Hepatic stellate cell (primary cell): ENCODE measurements at places on chromosomes 6 and 20.

DNA sequence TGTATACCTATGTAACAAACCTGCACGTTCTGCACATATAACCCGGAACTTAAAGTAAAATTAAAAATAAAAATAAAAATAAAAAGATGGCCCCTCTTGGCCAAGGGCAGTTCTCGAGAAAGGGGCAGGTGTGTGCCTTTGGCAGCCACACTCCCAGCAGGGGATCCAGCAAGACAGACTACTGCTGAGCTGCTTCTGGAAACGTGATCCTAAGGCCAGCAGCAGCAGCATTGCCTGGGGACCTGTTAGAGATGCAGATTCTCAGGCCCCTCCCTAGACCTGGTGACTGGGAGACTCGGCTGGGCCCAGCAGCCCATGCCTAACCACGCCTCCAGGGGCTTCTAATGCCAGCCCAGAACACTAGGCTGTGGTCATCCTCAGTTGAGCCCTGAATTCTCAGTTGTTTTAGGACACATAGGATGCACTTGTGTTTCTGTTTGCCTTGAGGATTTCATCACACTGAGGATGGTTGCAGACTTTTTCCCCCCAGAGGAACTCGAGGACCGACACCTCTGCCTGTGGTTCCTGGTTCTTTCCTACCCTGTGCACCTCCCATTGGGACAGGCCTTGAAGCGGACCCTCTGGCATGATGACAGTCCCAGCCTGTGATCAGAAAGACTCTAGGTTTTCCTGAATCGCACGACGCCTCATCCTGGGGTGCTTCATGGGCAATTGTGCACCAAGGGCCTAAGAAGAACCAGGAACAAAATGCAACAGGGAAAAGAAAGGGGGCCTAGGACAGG, 105.9 kb downstream of the TOX2 start:
- no peak for DNase-seq

- DNase-seq = no peak
Observed at GRCh38 chr6:16657768-16658167, 103.5 kb downstream of the ATXN1 start.

GRCh38 chr20:45163083-45163803, 11.5 kb upstream of the PI3 start:
- no peak for DNase-seq

DNA sequence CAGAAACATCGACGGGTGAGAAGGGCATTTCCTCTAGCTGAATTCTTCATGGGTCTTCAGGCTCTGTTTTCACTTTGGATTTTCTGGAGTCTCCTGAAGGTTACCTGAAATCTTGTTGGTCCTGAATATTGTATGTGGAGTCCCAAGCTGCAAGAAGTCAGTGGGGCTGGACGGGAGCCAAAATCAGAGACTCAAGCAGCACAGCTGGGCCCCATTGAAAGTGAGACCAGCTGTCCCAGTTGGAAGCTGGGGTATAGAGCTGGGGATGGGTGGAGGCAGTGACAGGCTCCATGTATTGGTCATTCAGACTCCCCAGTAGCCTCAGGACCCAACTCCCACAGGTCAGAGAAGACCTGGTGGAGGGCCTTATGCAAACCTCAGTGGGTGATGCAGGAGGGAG, 111.3 kb upstream of the MLN start:
- DNase-seq = no peak

DNA sequence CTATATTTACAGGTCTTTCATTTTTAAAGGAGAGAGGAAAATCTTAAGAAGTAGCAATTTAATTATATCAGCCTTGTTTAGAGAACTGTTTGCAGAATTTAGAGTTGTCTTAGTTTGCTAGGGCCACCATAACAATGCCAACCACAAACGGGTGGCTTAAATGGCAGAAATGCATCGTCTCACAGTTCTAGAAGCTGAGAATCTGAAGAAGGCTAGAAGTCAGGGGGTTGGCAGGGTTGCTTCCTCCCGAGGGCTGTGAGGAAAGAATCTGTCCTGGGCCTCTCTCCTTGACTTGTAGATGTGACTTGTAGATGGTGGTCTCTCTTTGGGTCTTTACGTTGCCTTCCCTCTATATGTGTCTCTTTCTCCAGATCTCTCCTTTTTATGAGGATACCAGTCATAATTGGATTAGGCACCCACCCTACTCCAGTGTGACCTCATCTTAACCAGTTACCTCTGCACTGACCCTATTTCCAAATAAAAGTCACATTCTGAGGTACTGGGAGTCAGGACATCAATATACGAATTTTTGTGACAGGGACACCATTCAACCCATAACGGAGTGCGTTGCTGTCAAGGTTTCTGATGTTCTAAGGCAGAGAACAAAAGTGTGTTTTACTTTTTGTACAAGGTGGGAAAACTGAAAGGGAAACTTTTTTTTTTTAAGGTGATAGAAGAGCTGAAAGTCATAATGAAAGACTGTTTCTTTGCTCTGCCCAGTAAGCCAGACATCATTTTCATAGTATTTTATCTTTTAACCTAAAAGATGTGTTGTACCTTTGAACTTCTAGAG, 84.4 kb downstream of the SAMD3 start:
- DNase-seq = no peak

DNA sequence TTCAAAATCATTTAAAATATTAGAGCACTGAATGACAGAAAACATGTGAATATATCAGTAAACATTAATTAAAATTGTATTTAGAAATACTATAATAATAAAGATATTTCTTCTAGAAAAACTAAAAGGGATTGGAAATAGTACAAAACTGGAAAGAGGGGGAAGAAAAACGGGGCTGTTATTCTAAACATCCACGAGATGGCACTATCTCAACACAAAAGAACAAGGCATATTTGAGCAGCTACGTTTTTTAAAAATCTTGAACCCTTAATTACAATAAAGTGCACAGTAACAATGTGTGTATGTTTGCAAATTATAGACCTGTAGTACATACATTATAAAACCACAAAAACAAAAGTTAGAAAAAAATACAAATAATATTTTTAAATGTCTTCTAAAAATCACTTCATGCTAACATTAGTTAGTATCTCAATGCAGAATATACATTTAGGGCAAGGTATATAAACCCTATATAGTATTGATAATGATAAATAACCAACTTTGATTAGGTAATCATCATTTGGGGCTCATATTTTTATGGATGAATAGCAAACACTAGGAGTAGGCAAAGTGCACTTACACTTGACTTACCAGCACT, 42.5 kb upstream of the PNISR start:
- peak; percentile 19 for DNase-seq

GRCh38 chr20:57759724-57760123, 49.9 kb upstream of the PMEPA1 start:
- DNase-seq = no peak

GRCh38 chr6:41651246-41651961, 13.1 kb downstream of the MDFI start:
- DNase-seq = no peak

DNA sequence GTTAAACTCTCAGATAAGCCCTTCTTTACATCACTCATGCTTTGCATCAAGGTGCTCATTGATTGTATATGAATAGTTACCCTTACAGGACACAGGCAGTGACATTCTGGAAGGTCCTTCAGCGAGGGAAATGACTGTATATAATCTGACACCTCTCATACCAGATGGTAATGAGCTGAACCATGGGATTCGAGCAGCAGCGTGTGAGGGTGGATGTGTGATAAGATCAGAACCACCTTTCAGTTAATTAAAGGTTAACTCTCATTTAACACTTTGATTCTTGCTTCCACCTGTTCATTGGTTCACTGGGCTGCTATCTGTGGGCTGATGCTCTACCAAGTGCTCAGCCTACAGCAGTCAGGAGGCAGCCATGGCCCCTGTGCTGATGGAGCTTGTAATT, 24.2 kb downstream of the NEDD9 start:
- no peak for DNase-seq

DNA sequence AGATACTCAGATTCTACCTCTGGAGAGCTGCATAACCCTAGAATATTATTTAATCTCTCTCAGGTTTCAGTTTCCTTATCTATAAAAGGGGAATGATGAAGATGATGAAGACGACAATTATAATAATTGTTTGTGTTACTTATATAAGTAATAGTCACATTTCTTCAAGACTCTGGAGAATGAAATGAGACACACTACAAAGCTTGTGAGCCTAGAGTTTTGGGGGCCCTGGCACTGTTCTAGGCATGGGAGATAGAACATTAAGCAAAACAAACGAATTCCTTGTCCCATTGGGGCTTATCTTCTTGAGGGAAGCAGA, 5.4 kb upstream of the ZNF217 start:
- DNase-seq = no peak

DNA sequence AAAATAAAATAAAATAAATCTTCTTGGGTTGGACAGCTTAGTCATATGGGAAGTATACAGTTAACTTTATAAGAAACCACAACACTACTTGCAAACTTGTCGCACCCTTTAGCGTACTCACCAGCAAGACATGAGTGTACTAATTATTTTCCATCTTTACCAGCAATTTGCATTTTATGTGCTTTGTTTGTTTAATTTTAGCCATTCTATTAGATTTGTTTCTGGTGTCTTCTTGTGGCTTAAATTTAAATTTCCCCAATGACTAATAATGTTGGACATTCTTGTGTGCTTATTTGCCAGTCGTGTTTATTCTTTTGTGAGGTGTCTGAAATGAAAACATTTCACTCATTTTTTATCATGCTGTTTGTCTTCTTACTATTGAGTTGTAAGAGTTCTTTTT, 1172.2 kb upstream of the CITED2 start:
- no peak for DNase-seq

GRCh38 chr6:124237911-124238310, 434.2 kb downstream of the NKAIN2 start:
- DNase-seq = no peak

- DNase-seq = no peak
Observed at GRCh38 chr6:51843456-51844056, 243.9 kb downstream of the PKHD1 start.

DNA sequence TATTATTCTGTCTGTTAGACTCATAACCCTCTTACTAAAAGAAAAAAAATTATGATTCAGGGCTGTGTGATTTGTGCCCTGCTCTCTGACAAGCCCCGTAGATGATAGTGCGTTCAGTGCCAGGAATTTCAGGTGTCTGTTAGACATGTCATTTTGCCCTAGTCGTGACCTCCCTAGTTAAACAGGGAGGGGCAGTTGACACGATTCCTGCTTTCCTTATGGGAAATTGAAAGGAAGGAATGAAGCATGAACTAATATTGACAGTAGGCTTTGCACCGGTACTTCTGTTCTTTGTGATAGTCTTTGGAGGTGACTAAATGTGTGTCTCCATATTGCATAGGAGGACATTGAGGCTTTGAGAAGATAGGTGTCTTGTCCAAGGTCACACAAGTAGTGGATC, 26.3 kb downstream of the RPRD1B start:
- no peak for DNase-seq

GRCh38 chr6:109315341-109316110, 66.7 kb downstream of the CD164 start:
- no peak for DNase-seq
